ENCODE measurements at places on chromosomes 1 and 21.

DNA sequence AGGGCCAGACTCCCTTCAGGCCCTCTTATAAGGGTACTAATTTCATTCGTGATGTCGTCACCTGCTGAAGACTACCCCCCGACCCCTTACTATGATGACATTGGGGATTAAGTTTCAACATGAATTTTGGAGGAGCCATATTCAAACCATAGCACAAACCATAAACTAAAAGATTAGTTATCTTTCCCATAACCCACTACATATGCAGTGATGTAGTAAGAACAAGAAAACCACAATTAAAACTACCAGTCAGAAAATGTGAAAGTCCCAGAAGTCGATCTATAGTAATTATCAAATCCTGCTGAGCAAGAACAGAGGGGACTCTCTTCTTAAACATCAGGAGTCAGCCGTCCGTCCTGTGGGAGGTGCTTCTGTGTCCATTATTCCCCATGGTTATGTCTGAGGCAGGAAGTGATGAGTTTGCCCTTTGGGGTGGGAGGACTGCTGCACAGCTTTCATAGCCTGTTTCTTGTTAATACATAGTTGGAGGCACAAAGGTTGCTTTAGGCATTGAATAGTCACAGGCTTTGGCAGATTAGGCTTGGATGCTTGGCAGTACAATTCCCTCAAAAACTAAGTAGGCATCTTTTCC lies 35.9 kb upstream of the PTGFRN start:
- no peak for DNase-seq

DNA sequence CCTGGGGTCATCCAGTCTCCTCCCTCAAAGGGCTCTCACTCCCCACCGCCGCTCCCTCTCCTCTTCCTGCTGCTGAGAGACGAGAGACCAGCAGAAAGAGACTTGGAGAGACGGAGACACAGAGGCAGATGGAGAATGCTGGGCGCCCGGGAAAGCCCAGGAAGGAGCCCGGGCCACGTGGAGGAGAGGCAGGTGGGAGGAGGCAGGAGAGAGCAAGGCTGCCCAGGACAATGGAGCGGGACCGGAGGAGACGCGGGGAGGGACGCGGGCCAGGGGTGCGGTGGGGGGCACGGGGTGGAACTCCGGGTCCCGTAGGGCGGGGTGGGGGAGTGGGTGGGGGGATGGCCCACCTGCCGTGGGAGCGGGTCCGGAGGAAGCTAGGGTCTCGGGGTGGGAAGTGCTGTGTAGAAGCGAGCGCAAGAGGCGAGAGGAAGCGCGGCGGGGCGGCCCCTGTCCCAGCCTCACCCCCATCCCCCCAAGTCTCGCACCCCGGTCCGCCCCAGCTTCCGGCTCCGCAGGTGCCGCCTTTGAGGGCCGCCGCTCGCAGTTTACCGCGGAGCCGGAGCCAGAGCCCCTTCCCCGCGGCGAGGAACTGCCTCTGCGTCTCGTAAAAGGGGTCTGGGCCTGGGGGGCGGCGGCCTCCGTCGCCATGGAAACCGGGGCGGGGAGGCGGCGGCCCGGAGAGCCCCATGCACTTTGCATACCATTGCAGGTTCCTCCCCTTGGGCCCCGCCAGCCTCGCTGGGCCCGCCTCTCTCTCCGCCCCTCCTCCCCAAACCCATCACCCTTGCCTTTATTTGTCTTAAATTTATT lies 11.7 kb upstream of the EPHA2 start:
- DNase-seq: peak; percentile 89

GRCh38 chr1:1282998-1283397 lies 2.8 kb downstream of the SCNN1D start:
- no peak for DNase-seq

DNA sequence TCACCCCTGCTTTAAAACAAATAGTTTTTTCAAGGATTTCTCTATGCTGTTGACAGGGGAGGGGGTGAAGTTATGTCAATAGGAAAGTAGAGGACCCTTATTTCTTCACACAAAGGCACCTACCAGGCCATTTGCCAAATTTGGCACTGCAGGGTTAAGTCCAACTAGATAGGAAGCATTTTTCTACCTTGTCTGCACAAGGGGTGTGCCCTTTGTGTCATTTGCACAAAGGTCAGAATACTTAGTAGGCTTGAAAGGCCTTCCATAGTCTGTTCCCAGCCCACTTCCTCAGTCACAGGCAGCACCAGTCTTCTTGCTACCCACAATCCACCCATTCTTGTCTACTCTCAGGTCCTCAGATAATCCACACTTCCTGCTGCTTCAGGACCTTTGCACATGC lies 7.0 kb downstream of the TACSTD2 start:
- DNase-seq: no peak

- no peak for DNase-seq
Observed at GRCh38 chr1:234725177-234726132, 115.5 kb upstream of the IRF2BP2 start.

DNA sequence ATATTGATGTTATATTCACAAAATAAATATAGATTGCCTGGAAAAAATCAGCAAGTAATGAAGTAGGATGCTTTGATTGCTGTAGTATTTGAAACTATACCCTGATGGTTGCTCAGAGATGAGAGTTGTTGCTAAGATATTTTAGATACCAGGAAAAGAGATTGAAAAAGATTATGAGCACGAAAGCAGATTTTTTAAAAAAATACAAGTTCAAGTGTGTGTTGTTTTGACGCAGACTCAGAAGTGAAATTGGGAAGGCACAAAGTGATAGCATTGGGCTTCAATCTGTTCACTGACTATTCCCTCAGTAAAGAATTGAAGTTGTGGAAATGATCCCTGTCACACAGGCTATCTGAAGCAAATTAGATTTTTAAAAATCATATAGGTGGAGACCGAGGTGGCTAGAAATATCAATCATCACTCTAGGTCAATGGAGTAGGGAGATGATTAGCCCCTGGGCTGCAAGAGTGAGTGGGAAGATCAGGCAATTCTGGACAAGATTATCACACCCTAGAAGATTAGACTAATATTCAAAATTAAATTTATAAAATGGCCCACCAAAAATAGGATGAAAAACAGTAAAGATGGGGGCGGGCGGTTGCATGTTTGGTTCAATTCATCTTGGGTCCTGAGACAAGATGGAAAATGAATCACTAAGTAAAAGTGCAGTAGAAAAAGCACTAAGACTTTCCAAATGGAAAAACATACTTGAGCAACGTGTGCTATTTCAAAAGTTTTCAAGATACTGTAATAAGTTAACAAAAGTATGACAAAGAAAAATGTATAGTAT lies 41.5 kb upstream of the LRRC8D start:
- DNase-seq: no peak

DNA sequence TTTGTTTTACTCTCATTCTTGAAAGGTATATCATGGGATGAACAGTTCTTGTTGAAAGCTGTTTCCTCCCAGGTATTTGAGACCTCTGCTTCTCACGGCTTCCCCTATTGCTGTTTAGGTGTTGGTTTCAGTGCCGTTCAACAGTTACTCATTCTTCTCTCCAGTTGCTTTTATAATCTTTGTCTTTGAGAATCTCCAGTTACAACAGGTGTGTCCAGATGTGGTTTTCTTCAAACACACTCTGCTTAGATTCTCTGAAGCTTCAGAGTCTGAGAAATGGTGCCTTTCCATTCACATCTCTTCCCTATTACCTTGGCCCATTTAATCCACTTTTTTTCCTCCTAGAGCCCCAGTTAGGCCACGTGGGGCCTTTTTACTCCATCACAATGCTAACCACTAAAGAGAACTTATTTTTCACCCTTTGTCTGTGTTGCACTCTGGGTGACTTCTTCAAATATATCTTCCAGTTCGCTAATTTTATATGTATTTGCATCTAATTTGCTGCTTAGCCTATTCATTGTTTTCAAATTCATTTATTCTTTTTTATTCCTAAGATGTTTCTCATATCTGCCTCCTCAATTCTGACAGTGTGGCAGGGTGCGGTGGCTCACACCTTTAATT lies 46.7 kb upstream of the SLC19A1 start:
- DNase-seq: no peak

All from WTC11 (cell line).